ENCODE measurements at places on chromosomes 1 and 21.

GRCh38 chr1:55040933-55041494 lies 1.7 kb downstream of the PCSK9 start:
- no peak for DNase-seq

DNA sequence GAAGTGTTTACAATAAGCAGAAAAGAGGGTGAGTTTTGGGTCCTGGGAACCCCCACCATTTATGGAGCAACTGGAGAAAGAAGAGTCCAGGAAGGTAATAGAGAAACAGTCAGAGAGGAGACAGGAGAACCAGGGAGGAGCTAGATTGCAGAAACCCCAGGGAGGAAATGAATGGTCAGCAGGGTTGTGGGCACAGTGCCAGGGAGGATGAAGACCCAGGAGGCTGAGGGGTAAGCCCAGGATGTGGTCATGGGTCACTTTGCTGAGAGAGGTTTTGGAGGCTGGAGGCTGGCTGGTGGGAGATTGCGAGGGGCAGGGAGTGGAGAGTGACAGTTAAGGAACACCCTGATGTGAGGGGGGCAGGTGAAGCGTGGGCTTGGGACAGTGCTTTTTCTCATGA lies 169.9 kb upstream of the CSF3R start:
- no peak for DNase-seq

DNA sequence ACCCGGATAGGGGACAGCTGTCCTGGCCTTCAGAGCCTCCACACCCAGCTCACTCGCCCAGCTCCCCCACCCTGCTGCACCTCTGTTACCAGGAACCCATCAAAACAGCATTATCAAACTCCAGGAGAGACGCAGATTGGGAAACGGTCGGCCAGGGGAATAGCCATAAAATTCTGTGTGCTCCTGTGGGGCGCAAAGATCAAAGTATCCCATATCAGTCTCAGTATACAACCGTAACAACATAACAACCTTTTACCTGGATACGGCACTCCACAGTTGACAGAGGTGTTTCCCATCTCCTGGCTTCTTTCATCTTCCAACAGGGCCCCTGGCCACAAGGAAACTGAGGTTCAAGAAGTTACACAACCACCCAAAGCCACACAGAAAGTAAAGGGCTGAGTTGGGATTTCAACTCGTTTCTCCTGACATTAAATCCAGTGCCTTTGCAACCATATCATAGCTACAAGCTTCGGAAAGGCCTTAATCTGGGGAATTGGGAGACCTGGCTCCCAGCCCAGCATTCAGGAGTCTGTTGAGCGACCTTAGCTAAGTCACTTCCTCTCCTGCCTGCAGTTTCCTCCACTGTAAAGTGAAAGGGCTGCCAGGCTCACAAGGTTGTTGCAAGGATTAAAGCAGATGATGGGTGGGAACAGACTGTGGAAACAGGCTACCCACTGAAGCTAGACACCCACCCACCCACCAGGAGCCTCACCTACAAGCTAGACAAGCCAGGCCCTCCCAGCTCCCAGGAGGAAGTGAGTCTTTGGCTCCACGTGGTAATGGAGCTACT lies 8.1 kb upstream of the EPHB2 start:
- DNase-seq: no peak

DNA sequence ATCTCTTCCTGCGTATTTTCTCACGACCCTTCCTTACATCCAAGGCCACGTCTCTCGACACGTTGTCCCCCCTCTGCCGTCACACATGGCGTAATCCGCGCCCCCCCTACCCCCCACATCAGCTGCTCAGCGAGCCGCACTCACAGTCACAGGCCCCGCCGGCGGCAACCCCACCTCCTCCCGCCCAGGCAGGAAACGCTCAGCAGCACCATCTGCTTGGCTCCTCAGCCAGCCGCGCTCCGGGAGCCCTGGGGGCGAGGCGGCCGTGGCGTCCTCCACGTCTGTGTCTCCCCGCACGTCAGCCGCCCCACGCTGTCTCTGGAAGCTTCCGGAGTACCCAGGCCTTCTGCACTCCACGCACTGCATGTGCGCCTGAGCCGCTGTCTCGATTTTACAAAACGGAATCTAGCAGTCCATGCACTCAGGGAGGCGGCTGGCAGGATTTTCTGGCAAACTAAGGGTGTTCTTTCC lies 64.6 kb downstream of the SIK1 start:
- peak; percentile 47 for DNase-seq

- no peak for DNase-seq
These were observed 47.1 kb upstream of the ETS2 start for GRCh38 chr21:38758501-38759214.

DNA sequence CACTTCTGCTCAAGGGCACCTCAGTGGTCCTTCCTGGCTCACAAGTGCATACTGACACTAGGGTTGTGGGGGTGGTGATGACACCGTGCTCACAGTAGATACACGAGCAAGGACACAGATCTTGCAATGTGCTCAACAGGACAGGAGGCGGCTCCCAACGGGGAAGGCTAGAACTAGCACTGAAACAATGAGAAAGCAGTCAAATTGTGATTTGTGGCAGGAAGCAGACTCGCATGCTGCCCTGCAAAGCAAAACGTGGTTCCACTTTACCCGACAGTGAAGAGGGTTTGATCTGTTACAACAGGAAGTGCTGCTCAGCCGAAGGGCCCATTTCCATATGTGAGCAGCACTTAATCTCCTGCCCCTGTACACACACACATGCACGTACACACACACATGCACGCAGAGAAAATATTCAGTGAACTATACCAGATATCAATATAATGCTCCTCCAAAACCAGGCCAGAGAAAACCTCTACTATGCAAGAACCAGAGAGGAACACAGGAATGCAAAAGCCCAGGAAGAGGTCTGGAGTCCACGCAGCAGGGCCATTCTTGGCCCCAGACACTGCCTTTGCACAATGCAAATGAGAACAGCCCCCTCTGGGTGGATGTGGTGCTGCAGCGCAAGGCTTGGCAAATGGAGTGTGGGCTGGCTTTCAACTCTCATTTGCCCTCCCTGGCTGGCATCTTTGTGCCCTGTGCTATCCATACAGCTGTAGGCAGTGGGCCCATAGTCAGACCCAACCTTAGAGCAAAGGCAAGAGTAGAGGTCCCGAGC lies 47.1 kb downstream of the KANK4 start:
- DNase-seq: peak; percentile 31

DNA sequence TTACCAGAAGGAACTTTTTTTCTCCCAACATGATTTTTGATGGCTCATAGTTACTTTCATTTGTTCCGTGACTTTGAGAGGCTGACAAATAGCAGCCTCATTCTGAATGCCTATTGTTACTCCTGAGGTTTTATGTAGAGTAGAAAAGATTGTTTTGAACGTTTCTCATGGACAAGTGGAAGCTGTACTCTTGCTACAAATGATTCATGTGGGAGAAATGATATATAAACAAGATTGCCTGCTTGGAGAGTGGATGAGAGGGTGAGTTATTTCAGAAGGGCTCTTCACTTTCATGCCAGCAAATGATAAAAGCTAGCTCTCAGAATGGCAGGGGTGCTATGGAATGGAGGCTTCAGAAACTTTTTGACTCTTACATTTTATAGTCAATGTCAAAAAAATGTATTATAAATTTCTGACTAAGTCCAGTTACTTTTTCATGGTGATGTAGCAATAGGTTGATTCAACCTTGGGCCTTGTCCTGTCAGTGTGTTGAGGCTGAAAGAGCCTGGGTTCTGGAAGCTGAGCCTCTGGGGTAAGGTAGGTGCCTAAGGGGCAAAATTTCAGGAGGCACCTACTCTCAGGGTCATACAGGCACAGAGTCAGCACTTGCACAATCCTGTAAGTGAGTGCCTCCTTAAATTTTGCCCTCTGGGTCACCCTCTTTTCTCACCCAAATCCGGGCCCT lies 19.4 kb downstream of the JUN start:
- no peak for DNase-seq

DNA sequence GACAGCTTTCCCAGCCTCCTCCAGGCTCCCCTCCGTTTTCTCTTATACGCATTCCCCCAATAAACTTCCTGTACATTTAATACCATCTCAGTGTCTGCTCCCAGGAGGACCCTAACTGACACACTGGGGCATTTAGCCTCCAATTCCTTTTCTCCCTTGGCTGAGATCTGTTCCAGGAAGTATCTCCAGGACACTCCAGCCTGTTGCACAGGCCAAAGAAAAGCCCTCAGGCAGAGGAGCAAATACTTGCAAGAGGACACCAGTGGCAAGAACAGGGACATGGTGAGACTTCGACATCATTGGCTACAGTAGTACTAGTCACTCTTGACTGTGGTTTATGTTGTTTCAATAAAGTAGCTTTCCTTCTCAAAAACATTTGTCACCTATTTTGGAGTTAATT lies 4.7 kb upstream of the SYNJ1 start:
- DNase-seq: no peak

- no peak for DNase-seq
These were observed 20.9 kb downstream of the FGGY start for GRCh38 chr1:59317780-59318179.

GRCh38 chr1:234315091-234315541 lies 58.1 kb upstream of the COA6 start:
- no peak for DNase-seq

DNA sequence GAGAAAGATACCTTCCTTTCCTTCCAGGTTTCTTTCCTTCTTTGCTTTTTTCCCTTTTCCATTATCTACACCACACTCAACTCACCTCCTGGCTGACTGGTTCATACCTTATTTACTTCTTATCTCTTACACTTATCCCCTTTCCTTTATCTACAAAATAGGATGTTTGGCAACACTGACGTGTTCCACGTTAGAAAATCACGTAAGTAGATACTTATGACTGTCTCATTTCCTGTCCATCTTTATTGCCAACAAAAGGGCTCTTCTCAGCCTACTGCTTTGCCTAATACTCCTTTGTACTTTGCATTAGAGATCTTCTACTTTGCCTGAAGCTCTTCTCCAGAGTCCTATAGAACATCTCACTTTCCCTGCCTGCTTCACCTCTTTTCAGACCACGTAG lies 25.1 kb downstream of the SYNJ1 start:
- no peak for DNase-seq

GRCh38 chr1:15959424-15959823 lies 16.5 kb downstream of the ZBTB17 start:
- no peak for DNase-seq

DNA sequence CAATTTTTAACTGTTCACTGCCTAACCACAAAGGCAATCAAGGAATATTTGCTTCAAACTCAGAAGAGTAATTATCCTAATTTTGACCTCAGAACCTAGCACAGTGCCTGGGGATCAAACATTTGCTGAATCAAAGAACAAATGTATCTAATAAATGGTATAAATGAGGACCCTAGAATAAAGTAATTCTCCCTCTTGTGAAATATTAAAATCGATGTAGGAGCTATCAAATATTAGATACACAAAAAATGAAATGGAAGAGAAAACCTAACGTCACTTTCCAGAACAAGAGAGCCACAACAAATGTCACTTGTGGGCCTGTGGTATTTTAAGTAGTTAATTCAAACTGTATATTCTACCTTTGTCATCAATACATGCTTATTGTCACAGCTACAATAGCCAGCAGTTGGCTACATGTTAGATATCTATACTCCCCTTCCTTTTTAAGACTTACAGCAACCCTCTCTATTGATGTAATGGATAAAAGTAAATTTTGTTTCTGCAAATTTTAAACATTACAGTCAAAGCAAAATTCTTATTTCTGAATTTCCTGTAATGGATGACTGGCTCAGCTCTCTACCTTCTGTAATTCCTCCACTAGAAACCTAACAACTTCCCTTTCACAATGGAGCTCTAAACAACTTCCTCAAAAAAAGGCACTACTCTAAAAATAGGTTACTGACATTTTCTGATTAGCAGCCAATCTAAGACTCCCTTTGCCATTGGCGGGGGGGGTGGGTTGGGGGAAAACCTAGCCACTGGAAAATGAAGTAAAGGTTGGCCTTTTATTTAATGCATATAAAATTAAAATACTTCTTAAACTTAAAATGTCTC lies 37.6 kb downstream of the PUM1 start:
- no peak for DNase-seq

DNA sequence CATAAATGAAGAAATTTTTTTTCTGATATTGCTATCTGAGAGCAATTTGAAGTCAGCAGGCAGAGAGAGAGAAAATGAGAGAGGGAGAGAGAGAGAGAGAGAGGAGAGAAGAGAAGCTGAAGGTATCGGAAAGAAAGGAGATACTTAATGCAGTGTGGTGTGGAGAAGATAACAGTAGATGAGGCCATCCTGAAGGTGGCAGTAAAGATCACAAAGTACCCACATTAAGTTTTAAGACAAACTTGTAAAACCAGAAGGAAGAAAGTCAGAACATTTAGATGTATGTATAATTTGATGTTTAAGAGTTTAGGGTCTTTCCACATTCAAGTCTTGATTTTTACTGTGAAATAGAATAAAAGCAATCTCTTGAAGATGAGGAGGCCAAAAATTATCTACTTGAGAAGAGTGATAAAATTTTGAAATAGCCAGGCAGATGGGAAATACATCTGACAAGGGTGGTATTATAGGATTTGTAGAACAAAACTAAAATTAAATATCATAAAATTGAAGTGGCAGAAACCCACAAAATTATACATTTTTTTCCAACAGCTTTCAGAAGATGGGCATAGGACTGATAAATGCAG lies 1753.4 kb downstream of the MRPL39 start:
- DNase-seq: no peak

- DNase-seq: no peak
These were observed 1338.7 kb upstream of the ADGRL2 start for GRCh38 chr1:80462006-80462405.

- DNase-seq: no peak
These were observed 258.7 kb upstream of the AJAP1 start for GRCh38 chr1:4395676-4396075.

DNA sequence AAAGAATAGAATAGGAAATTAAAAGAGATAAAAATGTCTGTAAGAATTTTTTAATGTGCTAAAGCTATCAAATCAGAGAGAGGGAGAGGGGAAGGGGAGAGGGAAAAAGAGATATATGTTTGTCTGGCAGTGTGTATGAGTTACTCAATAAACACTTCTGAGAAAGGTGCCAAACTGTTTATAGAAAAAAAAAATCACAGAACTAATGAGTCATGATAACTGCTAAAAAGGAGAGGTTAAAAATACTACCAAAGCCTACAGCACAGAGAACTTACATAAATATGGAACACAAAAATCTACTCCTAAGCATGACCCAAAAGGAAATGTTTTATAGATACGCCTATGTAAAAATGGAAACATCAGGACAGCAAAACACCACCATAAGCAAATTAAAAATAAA lies 45.4 kb downstream of the SELENOF start:
- DNase-seq: no peak

DNA sequence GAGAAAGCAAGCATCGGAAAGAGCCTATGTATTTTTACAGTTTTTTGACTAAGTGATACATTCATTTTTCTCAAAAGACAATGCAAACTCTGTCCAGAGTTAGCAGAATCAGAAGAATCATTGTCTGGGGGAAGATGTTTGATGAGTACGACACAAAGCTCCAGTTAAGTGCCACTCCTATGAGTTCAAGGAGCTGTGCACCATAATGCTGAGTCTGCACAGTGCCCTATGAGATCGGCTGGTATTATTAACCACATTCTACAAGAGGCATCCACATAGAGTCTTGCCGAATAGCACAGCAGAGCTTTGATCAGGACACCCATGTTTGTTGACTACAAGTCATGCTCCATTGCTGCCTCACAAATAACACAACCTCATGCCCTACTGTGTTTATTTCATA lies 54.9 kb upstream of the RAP1GAP start:
- DNase-seq: no peak
